ENCODE measurements at places on chromosomes 5 and 9.
A peak's percentile ranks its signal among the peaks of the same experiment; 100 is the strongest.

DNA sequence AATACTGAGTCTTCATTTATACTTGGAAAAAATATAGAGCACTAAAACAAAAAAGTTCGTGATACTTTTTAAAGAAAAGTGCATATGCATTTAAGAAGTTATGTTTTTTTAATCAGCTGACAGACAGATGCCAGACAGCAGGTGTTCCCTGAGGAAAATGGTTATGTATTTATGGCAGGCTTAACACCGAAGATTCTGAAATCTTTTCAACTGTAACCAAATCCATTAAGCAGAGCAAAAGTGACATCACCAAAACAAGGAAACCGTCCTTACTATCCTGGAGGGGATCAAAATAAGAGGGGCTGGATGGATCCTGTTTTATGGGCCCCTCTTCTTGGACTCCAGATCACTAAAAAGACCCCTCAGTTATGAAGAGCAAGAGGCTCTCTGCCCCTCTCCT lies 404.9 kb upstream of the ADAMTS16 start:
- no peak for DNase-seq

DNA sequence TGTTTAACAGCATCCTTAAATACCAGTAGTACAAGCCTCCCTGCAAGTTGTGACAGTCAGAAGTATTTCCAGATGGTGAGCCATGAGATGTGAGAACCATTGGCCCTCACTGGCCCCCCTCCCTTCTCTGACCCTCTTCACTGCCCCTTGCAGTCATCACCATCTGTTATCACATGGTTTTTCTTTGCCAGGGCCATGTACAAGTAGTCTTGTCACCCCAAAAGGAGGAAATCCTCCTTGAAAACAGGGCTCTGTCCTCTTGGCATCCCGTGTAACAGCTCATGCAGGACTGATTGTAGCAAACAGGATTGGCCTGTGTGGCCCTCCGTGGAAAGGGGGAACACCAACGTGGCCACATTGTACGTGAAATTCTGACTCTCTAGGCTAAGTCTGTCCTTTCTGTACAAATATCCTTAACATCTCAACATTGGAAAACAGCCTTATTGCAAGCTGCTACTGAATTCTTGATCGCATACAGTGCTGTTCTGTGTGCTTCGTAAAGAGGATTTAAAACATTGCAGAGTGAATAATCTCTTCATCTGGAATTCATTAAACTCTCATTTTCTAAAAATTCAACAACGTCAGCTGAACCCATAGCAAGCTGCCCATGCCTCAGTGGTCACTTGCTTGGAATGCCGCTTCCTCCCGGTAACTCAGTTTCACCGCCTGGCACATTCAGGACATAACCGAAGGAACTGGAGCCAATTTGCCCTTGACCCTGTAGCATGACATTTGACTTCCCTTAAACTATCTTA lies 171.7 kb downstream of the ATPSCKMT start:
- peak; percentile 93 for DNase-seq

DNA sequence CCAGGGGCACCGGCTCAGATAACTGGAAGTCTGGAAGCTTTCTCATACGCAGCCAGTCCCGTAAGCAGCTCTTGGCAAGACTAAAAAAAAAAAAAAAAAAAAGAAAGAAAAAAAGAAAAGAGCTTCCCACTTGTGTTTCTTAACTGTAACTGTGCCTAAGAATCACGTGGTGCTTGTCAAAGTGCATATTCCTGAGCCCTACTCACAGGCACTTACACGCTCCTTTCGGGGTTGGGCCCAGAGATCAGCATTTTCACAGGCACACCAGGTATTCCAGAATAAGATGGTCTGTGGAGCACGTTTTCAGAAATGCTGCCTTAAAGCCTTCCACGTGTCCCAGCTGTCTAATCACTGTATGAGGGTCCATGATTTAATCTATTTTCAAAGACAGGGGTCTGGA lies 22.6 kb upstream of the SH3GL2 start:
- DNase-seq: no peak

GRCh38 chr5:98774192-98775033 lies 950 bp downstream of the RGMB start:
- peak; percentile 64 for DNase-seq

DNA sequence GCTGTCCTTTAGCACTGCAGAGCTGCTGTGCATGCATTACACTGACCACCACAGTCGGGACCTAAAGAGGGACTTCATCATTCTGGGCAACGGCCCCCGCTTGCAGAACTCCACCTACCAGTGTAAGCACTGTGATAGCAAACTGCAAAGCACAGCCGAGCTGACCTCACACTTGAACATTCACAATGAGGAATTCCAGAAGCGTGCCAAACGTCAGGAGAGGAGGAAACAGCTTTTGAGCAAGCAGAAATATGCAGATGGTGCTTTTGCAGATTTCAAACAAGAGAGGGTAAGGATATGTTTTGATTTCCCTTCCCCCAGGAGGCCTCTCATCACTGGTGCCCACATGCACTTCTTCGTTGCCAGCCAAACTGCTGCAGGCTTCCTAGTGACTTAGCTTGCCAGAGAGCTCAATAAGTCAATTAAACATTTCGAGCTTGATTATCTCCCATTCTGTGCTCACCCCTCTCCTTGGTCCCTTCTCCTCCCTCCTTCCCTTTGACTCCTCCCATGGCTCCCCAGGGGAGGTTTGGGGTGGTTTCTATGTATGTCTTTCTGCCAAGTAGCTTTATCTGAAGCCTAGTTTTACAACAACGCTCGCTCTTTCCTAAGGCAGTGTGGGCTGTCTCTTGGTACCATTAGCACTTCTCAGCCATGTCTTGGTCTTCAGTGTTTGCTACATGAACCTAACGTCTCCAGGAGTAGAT lies 66.7 kb downstream of the ZNF462 start:
- peak; percentile 63 for DNase-seq

Measured in fibroblast of upper back skin (primary cell).